ENCODE measurements at places on chromosomes 5 and 9.

DNA sequence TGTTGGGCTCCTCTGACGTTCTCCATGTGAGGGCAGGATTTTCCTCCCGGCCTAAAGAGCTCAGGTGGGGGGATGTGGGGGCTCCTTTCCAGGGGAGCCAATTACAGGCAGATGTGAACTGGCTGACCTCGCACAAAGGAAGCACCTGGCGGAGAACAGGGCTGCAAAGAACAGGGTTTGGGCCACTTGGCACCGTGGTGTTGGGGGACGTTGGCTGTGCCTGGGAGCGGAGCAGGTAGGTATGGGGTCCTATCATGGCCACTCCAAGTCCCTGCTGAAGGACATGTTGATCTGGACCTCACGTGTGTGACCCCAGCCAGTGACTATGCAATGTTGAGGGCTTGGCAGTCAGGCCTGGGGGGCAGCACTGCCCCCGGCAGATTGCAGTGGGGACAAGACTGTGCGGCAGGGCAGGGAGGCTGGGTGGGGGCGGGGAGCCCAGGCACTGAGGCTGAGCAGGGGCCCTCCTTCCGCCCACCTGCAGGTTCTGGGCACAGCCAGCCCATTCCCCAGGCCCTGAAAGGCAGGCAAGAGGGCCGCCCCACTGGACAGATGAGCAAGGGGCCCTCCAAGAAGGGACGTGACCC lies 19.4 kb downstream of the FIBCD1 start:
- no peak for DNase-seq

GRCh38 chr5:81125959-81126358 lies 107.2 kb upstream of the CKMT2 start:
- DNase-seq, result no peak

GRCh38 chr5:17434982-17435381 lies 63.0 kb upstream of the TAF11L2 start:
- no peak for DNase-seq

DNA sequence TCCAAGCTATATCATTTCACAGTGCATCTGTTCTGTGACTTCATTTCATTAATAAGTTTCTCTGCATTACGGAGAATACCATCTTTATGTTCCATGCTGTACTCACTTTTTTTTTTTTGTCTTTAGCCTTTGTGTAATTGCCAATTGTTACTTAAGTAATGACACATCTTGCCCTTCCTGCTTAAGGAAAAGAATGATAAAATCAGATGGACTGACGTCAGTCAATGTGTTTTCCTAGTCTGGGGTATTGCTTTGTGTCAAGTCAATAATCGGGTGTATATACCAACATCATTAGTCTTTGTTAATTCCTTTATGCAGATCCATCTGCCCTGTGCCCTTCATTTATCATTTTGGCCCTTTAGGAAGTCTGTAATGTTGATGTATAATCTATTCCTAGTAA lies 133.5 kb downstream of the CD180 start:
- DNase-seq, result no peak

- DNase-seq, result no peak
Measured at GRCh38 chr9:98538626-98539031, 170.1 kb downstream of the GABBR2 start.

DNA sequence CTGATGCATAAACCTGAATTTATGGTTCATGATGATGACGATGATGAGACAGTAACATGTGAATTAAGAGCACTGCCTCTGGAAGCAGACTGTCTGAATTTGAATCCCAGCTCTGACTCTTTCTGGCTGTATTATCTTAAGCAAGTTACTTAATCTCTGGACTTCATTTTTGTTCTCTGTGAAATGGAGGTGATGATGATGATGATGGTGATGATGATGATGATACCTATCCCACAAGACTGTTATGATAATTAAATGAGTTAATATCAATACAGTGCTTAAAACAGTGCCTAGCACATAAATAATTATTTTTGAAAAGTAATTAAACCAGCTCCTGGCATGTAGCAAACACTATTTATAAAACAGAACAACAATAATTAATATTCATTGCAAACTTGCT lies 13.2 kb upstream of the AGGF1 start:
- DNase-seq, result no peak

DNA sequence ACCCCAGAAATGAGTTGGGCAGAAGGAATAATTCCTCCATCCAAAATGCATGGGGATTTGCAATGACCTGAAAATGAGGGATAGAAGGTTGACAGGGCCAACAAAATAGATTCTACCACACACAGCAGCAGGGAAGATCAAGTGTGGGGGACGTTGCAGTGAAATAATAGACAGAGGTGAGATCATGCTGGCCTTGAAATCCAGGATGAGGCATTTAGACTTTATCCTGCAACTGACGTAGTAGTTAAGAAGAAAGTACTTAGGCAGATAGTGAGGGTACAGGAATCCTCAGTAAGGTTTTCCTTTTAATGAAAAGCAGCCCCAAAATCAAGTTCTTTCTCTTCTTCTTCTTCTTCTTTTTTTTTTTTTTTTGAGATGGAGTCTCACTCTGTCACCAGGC lies 31.6 kb upstream of the TGFBR1 start:
- DNase-seq, result no peak

DNA sequence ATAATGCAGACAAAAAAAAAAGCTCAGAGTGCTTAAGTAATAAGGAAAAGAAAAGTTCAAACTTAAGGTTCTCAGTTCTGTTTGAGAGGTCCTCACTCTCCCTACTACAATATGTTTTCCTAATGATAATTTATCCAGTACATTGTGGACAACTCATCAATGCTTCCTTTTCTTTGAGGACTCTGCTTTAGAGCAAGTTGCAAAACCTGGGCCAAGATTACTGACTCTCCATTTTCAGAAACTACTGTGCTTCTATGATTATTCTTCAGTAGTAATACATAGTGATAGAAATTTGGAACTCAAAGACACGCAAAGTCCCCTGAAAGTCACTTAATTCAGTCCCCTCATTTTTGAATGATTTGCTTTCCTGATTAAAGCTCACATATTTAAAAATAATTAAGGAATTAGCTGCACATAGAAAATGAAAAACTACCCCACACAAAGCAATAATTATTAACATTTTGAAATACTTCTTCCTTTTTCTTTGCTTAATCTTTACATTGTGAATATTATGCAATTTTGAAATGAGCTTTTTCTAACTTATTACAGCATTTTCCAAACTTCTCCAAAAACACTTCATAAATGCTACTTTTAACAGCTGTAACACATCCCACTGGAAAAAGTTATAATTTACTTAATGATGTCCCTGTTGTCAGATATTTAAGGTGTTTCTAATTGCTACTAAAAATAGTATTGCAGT lies 11.2 kb downstream of the CDKN2A start:
- no peak for DNase-seq

GRCh38 chr9:135086597-135087488 lies 625 bp upstream of the OLFM1 start:
- DNase-seq, result no peak

- DNase-seq, result no peak
Measured at GRCh38 chr5:2896371-2897275, 145.1 kb upstream of the IRX2 start.

GRCh38 chr5:3101561-3101960 lies 350.1 kb upstream of the IRX2 start:
- no peak for DNase-seq

GRCh38 chr5:161284445-161284844 lies 262.1 kb downstream of the GABRB2 start:
- DNase-seq, result no peak

DNA sequence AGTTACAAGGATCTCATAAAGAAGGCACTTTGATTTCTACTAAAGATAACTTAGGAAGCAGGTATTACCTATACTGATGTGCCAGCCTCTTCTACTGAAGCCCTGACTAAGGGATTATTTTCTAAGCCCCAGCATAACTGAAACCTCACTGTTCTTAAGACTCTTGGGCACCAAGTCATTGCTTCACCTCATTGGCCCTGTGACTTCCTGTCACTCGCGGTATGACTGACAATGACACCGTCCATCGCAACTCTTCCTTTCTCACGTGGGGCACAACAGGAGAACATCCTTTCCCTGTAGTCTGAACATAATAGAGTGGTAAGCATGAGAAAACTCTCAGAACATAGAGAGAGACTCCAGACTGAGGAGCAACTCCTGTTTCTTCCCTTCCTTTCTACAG lies 6.4 kb downstream of the OR2V2 start:
- DNase-seq, result no peak

GRCh38 chr5:114238771-114239313 lies 123.0 kb upstream of the KCNN2 start:
- DNase-seq, result no peak

DNA sequence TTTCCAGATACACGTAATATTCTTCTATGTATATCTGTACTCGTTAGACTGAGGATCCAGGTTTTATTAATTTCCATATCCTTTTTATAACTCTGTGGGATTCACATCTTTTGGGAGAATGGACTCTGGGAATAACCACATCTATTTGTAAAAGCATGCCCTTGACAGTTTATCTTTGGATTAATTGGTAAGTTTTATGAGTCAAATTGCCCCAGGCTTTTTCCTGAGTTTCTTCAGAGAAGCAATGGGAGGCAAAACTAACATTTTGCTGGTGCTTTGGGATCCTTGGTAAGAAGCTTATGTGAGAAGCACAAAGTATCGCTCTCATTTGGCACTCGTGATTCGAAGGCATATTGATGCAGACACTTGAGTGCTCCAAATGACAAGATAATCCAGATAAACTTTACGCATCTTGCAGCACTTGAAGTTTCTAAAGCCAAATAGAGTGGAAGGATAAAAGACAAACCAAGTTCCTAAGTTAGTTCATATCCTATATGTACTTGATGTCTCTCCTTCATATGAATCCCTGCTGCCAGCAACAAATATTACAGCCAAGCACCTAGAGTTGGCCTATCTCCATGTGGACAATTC lies 324.7 kb downstream of the TLE4 start:
- DNase-seq, result no peak

GRCh38 chr5:55601204-55601618 lies 66.4 kb upstream of the PLPP1 start:
- DNase-seq, result no peak

DNA sequence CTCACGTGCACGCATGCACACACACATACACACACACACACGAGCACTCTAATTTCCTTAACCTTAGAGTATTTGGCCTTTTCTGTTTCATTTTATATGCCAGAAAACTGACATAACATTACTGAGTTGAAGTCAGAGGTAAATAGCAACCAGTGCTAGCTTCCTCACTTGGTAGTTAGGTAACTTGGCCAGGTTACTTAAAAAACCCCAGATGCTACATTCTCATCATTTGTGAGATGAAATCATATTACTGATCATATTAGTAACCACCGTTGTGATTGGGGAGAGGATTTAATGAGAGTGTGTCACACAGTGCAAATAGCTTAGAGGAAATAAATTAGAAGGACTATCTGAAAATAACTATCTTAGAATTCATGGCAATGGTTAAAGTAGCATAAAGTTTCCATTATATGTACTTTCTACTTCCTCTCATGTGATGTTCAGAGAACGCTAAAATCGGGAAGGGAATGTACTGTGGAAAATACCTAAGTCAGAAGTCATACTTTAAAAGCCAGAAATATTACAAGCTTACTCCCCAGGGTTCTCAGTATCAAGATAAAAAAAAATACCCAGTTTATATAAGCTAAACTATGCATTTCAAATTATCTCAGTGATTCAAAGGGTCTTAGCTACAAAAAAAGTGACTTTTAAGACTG lies 120.5 kb downstream of the TUSC1 start:
- no peak for DNase-seq

DNA sequence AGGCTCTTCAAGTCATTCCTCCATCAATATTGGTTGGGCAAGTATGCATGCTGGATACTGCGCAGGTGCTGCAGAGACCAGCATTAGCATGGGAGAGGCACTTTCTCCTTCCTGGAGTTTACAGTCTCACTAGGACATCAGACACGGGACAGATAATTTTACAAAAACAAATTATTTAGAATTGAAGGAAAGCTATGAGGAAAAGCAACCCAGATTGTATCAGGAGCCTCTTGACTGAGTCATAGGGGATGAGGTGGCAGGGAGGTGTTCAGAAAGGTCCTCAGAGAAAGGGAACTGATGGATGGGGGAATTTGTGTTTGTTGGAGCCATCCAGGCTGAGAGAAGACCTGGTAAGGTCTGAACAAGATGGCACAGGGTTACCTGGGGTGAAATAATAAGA lies 24.5 kb upstream of the RAB14 start:
- DNase-seq, result no peak

DNA sequence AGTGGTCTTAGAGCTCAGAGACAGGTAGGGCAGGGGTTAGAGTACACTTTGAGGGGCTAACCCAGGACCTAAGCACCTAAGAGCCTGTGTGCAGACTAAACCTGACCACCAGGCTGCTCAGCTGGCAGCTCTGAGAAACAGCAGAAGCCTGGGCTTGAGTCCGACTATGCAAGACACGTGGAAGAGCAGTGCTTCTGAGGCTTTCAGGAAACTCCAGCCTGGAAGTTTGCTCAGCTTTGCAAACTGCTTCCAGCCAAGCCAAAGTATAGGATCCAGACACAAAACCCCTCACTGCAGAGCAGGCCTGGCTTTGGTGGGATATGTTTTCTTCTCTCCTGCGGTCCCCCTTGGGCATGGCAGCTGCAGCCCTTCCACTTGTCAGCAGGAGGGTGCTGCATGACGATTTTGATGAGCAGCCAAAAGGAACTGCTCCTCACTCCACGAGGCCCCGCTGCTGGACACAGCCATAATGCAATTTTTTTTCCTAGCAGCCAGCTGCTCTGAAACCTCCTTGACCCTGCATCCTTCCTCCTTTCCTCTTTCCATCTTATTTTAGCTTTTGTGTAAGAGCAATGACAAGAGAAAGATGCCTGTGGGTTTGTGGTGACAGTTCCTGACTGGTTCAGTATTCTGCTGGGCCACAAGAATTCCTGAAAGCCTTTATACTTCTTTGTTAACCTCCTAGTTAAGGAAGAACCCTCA lies 123.1 kb downstream of the LIFR start:
- no peak for DNase-seq

- no peak for DNase-seq
Measured at GRCh38 chr5:176733406-176734262, 76.7 kb upstream of the UNC5A start.

DNA sequence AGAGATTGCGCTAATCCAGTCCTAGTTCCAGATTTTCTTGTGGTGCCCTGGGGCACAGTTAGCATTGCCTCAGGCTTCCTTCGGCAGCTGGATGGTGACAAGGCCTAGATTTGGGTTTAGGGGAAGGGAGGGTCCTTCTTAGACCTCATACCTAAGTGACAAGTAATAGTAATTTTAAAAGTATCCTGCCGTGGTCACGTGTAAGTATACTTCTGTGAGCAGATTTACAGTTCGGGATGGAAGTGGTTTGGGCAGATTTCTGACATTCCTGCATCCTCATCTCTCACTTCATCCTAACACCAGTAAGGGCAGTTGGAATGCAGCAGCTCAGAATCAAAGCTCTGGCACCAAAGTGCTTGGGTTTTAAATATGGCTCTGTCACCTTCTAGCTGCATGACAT lies 71.6 kb downstream of the LRRC70 start:
- no peak for DNase-seq

GRCh38 chr5:1111727-1112289 lies at the start of gene SLC12A7:
Gene SLC12A7, minus strand, starts transcription at chr5:1112063. Its CDS starts 72 bp downstream, at chr5:1111991.
- peak; percentile 29 for DNase-seq

GRCh38 chr5:147882586-147883313 lies 4.2 kb downstream of the SCGB3A2 start:
- no peak for DNase-seq

- DNase-seq, result no peak
Measured at GRCh38 chr9:83965350-83966208, 14.4 kb downstream of the HNRNPK start.

GRCh38 chr9:80285326-80285725 lies 713.6 kb downstream of the TLE4 start:
- DNase-seq, result no peak

Measured in T-helper 2 cell (primary cell).